Lower leg skin (tissue), 4 donors: ENCODE measurements at places on chromosomes 6 and 20. TPM values are rescaled to one million over a fixed set of nuclear protein-coding genes. Genes with fewer than 3 reads are reported as not detected.
A peak's percentile ranks its signal among the peaks of the same experiment; 100 is the strongest.

Gene TREM2
- total RNA-seq: 0.46 TPM

DNA sequence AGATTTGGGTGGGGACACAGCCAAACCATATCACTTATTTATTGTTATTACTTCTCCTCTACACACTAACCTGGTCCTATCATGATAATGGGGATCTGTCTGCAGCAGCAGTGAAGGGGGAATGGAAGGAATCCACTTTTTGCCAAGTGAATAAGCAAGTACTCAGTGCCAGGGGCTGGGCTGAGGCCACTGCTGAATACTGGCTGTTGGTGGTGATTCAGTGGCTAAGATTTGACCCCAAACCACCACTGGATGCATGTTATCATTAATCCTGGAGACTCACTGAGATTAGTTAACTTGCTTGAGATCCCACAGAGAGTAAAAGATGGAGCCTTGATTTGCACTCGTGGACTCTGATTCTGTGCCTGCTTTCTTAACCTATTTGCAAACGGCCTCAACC, 127.7 kb downstream of the TSHZ2 start:
- no peak for DNase-seq

DNA sequence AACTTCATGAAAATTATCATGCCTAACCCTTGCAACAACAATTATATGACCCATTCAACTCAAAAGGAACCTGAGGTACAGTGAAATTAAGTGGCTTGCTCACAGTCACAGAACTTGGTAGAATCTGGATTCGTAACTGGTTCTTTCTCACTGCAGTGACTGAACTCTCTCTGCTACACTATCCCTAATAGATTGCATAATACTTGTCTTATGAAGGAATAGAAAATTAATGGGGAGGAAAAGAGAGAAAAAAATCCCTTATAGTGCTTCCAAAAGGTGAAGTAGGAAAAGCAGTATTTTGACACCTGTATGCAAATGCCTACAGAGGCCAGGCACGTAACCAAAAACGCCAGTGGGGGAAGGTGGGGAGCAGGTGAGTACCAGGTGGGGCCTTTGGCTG, 186.6 kb downstream of the LY86 start:
- DNase-seq: no peak

Gene ENPP3
- 1.2 TPM for total RNA-seq

Gene WFDC10B
- total RNA-seq: not detected

Gene NHSL1
- total RNA-seq: 70.9 TPM

Gene RAET1L
- total RNA-seq: 7.1 TPM

- no peak for DNase-seq
These were observed 215.9 kb downstream of the TTLL2 start for GRCh38 chr6:167540796-167541195.

DNA sequence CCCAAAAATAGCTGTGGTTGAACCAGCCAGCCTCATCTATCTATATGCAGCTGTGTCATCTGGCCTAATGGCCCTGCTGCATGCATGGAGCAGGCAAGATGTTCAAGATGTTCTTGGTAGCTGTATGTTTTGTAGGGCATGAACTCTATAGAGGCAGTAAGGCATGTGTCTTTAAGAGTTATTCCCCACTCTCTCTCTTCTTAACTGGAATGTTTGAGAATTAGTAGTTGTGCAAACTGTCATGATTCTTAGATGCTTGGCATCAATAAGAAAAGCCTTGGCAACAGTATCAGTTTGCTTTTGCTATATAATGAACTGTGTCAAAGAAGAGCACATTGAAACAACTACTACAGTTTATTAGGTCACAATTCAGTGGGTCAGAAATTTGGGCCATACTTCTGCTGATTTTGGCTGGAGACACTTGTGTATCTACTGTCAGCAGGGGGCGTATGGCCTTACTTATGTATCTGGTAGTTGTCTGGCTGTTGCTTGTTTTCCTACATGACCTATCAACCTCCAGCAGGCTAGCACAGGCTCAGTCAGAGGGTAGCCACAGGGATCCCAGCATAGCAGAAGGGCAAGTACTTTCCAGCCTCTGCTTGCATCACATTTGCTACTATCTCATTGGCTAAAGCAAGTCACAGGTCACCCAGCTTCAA, 56.1 kb upstream of the LAMP5 start:
- no peak for DNase-seq

- DNase-seq: peak; percentile 73
These were observed 31.9 kb downstream of the PLCG1 start for GRCh38 chr20:41169162-41169690.
